Effector memory CD8-positive, alpha-beta T cell (primary cell): ENCODE measurements at places on chromosomes 1 and 21.

GRCh38 chr21:36860736-36861594, 105.5 kb downstream of the HLCS start:
- DNase-seq = no peak

GRCh38 chr21:25281134-25281533, 326.1 kb downstream of the MRPL39 start:
- DNase-seq = no peak

GRCh38 chr1:45326627-45327623, at the start of gene HPDL:
Gene HPDL (plus strand): TSS chr1:45326895. CDS start chr1:45327149, 254 bp downstream.
- no peak for DNase-seq

- no peak for DNase-seq
Observed at GRCh38 chr21:15309022-15309590, 244.3 kb upstream of the NRIP1 start.

- DNase-seq = no peak
Observed at GRCh38 chr1:207027206-207027777, 5.3 kb downstream of the C1orf116 start.

- no peak for DNase-seq
Observed at GRCh38 chr1:6409053-6409452, 10.7 kb downstream of the HES2 start.

GRCh38 chr1:226131639-226132038, 54.9 kb downstream of the ACBD3 start:
- DNase-seq = no peak

DNA sequence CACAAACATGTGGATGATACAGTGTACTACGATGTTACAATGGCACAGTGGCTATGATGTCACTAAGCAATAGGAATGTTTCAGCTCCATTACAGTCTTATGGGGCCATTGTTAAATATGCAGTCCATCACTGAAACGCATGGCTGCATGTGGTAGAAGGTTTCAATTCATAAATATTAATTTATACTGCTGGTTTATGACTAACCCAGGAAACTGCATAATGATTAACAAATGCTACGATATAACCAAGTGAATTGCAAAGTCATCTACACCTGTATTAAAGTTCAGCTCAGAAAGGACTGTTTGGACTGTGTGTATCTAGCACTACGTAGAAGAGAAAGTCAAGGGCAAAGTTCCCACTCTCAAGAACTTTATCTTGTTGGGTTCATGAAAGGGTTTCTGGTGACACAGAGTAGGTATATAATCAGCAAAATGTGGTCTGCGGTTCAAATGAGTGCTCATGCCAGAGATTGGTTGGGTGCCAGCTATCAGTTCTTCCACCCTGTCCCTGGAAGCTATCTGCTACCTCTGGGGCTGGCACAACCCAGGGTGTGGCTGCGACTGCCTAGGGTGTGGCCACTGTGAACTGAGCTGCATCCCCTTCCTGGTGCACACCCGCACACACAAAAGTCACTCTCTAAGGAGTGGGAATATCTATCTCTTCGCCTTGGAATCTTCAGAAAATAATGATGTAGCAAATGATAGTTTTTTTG, 14.8 kb downstream of the MGST3 start:
- no peak for DNase-seq
